Stimulated activated CD4-positive, alpha-beta T cell treated with anti-CD3 and anti-CD28 coated beads, Interleukin-12 subunit alpha, Interleukin-12 subunit beta, amount 100 ng/mL, for 24 hours (primary cell): ENCODE measurements at places on chromosomes 1 and 21.

- DNase-seq, result no peak
These were observed 81.8 kb downstream of the TMEM53 start for GRCh38 chr1:44592208-44593145.

- DNase-seq, result peak; percentile 69
These were observed at the start of gene LRRC71 for GRCh38 chr1:156920233-156921052. Gene LRRC71, plus strand, starts transcription at chr1:156920632. Its CDS starts 172 bp downstream, at chr1:156920804.

GRCh38 chr1:154669464-154670282 is 61.7 kb upstream of the ADAR start:
- DNase-seq, result peak; percentile 51

DNA sequence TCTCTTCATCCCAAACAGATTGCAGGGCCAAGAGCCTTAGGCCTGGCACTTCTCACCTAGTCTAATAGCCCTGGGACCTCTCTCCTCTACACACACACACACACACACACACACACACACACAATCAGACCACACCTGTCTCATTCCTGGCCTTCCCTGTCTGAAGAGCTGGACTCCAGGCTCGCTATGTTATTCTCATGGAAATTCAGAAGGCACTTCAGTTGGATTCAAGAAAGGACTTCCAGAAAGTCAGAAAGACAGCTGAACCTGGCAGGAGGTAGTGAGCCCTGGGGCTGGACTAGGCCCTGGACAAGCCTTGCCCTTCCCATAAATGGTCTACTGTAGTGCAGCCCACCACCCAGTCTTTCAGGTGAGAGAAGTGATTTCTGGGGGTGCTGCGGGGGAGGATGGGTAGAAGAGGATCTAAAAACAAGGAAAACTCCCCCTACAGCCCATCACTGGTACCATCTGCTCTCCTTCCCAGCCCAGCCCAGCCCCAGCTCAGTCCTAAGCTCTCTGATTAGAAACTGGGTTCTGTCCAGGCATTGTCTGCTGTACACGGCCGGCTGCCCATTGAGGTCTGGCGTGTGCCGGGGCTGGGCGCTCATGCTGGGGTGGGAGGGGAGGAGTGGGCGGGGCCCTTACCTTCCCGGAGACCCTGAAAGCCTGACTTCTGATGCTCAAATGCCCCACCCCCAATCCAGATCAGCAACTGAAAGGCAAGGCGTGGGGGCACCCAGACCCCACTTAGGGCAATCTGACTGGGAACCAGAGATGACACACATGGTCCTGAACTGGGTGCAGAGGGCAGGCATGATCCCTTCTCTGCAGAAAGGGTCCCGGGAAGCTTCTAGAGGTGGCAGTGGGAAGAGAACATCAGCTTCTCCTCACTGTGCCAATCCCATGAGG is 2.5 kb downstream of the KIF21B start:
- no peak for DNase-seq

- no peak for DNase-seq
These were observed 1.3 kb upstream of the ENAH start for GRCh38 chr1:225654277-225654597.

DNA sequence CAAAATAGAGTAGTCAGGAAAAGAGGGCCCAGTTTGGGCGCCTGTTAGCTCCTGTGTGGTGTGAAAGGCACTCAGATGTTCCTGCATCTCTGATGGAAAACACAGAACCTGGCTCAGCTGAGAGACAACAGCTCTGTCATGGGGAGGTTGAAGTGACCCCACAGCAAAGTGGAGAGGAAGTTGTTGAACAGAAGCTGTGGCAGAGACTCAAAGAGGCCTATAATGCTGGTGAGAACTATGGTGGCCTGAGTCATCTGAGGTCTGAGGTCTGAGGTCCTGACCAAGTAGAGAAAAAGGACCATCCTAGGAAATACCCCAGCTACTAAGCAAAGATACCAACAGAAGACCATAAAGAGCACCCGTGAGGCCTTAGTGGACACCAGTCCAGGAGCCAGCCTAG is 45.6 kb upstream of the JAK1 start:
- DNase-seq, result no peak

- no peak for DNase-seq
These were observed 555.0 kb upstream of the PLXNA2 start for GRCh38 chr1:208799186-208799585.

DNA sequence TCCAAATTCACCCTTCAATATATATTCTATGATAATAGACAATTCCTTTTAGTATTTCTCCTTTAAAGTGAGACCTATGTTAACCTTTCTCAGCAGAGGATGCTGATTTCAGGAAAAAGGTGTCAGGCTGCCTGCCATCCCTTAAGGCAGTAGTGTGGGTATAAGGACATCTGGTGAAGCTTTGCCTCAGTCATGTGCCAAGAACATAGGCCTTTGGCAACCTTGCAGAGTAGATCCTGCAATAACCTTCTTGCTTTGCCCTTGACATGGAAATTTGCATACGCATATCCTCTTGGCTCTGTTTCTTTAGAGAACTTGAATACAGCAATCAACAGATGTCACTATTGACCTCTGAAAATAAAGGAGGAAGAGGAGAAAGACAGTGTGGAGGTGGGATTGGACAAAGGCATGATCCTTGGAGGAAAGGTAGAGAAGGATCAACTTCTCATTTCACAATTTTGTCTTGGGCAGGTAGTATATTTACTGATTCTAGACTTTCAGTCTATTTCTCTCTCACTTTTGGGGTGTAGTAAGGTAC is 21.1 kb upstream of the ZRANB2 start:
- no peak for DNase-seq

- no peak for DNase-seq
These were observed 2.3 kb downstream of the ETS2 start for GRCh38 chr21:38807986-38808385.

- no peak for DNase-seq
These were observed 31.0 kb downstream of the CC2D1B start for GRCh38 chr1:52334906-52335528.

DNA sequence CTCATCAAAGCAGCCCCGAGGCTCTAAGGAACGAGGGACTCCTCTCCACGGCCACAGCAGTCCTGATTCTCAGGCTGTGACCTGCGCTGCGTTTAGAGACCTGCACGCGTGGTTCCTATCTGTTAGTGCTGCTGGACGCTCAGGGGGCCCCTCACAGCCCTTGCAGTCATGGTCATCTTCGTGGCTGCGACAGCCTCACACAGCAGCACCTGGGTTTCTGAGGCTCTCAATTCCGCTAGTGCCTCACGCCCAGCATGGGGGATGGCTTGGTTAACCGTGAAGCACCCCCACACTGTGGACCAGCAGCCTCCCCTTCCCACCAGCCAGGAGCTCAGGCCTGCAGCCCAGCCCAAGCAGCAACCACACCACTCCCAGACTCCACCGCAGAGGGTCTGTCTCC is 7.8 kb downstream of the MORN1 start:
- DNase-seq, result no peak

GRCh38 chr1:162649583-162649982 is 17.3 kb downstream of the DDR2 start:
- DNase-seq, result no peak

DNA sequence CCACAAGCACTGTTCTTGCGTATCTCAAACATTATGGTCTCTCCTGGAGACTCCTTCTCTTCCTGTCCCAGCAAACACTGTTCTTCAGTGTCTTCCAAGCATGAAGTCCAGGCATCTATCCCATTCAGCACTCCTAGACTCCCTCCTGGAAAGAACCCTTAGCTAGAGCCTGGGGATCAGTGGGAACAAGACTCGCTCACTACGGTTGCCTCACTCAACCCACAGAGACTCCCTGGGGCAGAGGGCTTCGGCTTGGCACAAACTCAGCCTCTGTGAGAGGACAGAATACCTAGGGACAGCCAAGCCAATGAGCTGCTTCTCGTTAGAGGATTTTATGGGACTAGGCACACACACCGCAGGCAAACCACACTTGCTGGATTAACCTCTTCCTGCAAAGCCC is 86.5 kb upstream of the IPO9 start:
- DNase-seq, result no peak

DNA sequence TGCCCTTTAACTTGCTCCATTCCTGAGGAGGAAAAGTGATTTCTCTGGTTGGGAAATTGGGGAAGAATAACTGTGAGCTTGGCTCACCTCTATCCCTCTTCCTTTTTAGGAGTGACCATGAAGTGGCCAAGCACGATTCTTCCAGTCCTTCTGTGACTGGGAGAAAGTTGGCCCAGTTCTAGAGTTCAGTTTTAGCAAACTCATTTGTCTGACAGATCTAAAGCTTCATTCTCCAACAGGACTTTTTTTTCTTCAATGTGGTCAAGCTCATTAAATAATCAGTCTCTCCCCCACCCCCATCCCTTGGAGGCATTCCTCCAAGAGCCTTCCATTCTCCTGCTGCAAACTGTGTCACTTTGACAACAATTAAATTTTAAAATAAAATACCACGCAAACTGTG is 6.4 kb upstream of the AGL start:
- DNase-seq, result no peak

DNA sequence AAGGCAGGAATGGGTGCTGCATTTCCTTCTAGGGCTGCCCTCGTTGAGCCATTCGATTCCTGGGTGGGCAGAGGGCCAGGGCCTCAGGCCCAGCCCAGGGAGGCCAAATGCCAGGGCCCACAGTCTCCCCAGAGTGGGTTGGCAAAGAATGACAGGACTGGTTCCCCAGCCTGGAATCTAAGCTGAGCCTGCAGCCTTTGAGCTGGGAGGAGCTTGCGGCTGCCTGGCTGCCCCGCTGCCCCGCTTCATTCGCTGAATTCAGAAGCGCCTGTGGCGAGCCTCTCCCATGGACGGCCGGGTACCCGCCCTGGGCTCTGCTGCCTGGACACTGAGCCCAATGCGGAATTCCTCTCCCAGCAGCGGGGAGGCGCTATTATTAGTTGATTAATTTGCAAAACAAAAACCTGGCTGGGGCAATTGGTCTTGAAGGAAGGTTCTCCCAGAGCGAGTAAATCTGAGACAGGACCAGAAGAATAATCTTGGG is 32.3 kb upstream of the TARDBP start:
- DNase-seq, result no peak

DNA sequence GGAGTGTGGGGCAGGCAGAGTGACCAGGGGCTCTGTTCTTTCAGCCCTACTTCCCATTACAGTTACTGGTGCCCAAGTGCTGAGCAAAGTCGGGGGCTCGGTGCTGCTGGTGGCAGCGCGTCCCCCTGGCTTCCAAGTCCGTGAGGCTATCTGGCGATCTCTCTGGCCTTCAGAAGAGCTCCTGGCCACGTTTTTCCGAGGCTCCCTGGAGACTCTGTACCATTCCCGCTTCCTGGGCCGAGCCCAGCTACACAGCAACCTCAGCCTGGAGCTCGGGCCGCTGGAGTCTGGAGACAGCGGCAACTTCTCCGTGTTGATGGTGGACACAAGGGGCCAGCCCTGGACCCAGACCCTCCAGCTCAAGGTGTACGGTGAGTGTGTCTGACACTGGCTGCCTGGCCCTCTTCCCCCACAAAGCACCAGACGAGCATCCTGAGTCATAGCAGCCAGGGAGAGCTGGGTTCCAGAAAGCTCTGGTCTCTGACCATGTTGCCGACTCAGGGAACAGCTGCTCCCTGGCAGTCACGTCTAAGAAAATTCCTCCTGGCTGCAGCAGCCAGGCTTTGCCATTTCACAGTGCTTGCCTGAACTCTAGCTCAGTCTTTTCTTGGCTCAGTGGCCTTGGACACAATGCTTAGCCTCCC is 3.3 kb downstream of the SLAMF8 start:
- DNase-seq, result no peak

DNA sequence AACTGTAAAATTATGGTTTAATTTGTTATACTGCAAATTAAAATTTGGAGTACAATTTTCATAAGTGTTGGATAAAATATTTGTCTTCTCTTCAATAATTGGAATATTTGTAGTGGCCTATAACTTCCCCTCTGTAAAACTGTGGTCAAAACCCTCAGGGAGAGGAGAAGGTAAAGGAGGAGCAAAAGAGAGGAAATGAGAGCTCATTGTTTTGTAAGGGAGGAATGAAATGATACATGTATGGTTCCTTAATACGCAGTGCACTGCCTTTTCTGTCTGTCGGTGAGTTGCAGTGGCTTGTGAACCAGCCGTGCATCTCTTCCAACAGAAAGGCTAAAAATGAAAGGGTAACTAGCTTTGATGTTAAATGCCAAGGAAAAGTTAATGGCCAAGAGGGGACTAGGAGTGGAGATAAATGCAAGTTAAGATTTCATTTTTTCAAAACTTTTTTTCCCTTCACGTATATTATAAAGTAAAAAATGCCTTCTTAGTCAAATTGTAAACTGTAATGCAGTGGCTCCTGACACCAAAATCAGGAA is 26.4 kb downstream of the LRRC8D start:
- DNase-seq, result no peak

DNA sequence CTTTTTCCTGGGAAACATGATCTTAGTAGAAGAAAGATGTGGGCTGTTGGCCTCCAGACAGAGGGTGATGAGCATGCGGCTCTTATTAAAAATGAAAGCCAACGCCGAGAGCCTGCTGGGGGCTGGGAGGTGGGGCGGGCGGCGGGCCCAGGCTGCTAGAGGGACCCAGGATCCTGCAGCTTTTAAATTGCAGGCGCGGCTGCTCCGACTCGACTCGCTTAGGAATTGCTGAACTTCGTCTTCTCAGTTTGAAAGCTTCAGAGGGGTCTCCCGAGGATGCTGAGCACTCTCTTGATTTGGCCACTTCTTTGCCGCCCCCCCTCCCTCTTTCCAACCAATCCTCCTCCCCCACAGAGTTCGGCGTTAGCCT is 1.2 kb downstream of the AGPAT3 start:
- peak; percentile 51 for DNase-seq

- DNase-seq, result no peak
These were observed 19.4 kb downstream of the PLA2G2F start for GRCh38 chr1:20158358-20159070.

DNA sequence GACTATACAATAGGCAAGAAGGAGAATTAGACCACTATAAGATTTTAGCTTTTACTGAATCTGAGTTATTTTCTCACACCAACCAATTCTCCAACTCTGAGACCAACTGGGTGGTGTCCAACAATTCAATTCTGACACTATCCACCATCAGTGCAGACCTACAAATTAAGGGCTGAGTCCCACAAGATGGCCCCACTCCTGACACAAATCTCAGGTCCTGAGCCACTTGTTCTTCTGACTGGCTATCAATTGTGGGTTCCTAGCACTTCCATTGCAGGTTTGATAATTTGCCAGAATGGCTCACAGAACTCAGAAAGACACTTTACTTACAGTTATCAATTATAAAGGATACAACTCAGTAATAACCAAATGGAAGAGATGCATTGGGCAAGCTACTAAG is 6.7 kb downstream of the ERO1B start:
- DNase-seq, result no peak

DNA sequence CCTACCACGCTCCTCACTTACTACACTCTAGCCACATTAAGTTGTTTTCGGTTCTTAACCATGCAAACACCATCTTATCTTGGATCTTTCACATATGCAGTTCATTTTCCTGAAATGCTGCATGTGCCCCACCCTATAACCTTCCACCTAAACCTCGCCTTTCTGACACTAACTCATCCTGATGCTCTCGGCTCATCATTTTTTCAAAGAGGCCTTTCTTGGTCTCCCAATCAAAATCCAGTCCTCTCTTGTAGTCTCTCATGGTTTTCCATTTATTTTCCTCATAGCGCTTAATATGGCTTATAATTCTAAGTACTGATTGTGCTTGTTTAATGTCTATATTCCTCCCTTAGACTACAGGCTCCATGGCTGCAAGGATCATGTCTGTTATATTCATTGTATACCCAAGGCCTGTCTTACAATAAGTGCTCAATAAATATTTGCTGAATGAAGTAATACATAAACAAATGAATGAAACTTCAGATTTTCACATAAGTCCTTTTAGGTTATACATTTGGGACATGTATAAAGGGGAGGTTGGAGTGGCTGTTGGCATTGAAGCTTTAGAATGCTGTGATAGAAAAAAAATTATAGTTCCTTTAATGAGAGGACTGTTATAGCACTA is 79.2 kb upstream of the CDC42BPA start:
- DNase-seq, result no peak

GRCh38 chr21:45530423-45531113 is 11.7 kb downstream of the SLC19A1 start:
- DNase-seq, result no peak

GRCh38 chr1:113281550-113281949 is 108.8 kb upstream of the MAGI3 start:
- DNase-seq, result no peak
